ENCODE measurements at places on chromosomes 3 and 15.

GRCh38 chr15:39427705-39428104 lies 153.2 kb upstream of the THBS1 start:
- no peak for DNase-seq

GRCh38 chr3:140972833-140973232 lies 31.2 kb downstream of the SLC25A36 start:
- DNase-seq, result no peak

GRCh38 chr3:40332684-40333083 lies 23.2 kb downstream of the EIF1B start:
- no peak for DNase-seq

DNA sequence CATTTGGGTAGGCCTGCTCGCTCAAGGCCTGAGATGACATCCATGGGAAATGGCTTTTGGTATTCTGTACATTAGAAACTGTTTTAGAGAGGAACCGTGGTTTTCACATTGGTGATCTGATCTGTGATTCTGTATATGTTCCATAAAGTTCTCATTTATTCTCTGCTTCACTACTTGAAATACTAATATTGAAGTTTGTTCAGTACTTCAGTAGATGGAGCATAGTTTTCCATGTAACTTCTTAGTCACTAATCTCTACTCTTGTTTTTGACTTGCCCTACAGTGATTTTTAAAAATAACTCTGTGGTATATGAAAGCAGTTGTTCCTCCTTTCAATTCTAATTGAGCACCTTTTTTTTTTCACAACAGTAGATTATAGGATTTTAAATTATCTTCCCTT lies 66.5 kb downstream of the MBNL1 start:
- no peak for DNase-seq

- no peak for DNase-seq
Measured at GRCh38 chr15:26848498-26848897, 18.4 kb upstream of the GABRA5 start.

- DNase-seq, result peak; percentile 31
Measured at GRCh38 chr15:73927003-73927475, 777 bp downstream of the LOXL1 start.

- no peak for DNase-seq
Measured at GRCh38 chr3:153614140-153614539, 452.1 kb downstream of the RAP2B start.

- no peak for DNase-seq
Measured at GRCh38 chr3:131193641-131194238, 167.1 kb downstream of the NEK11 start.

- no peak for DNase-seq
Measured at GRCh38 chr3:177571944-177572315, 374.6 kb upstream of the TBL1XR1 start.

GRCh38 chr15:51085764-51086163 lies 8.9 kb downstream of the TNFAIP8L3 start:
- no peak for DNase-seq

All from NCI-H510A (cell line).